Activated CD4-positive, alpha-beta memory T cell treated with anti-CD3 and anti-CD28 coated beads for 36 hours (primary cell): ENCODE measurements at places on chromosomes 6 and 20. TPM values are rescaled to one million over a fixed set of nuclear protein-coding genes. Genes with fewer than 3 reads are reported as not detected.

TRIM10 gene
- 0.36 TPM for total RNA-seq

SIM1 gene
- total RNA-seq = not detected

SLCO4A1 gene
- 29.6 TPM for total RNA-seq

FAM83C gene
- not detected for total RNA-seq

SAMD3 gene
- total RNA-seq = 3.7 TPM

- DNase-seq = peak; percentile 60
Observed at GRCh38 chr6:24927277-24927955, 8.3 kb downstream of the RIPOR2 start.

- DNase-seq = no peak
Observed at GRCh38 chr6:113380591-113380990, 476.6 kb upstream of the MARCKS start.

DNA sequence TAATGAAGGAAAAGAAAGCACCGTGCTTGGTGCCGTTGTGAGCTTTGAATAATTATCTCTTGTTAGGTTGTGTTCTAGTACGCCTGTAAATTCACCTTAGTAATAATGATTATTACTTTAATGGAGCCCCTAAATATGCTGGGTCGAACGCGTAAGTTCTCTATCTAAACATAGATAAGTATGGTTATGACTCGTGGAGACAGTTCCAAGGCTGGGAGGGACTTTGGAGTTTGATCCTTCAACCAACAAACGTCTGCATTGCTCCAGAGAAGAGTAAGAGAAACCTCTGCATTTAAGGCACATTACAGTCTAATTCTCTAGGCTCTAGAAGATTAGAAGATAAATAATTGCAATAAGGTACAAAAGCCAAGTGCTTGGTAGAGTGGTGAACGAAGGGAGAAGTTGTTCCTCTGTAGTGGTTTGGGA, 514 bp downstream of the ACOT13 start:
- no peak for DNase-seq

- no peak for DNase-seq
Observed at GRCh38 chr6:54998576-54998975, 152.0 kb downstream of the FAM83B start.

DNA sequence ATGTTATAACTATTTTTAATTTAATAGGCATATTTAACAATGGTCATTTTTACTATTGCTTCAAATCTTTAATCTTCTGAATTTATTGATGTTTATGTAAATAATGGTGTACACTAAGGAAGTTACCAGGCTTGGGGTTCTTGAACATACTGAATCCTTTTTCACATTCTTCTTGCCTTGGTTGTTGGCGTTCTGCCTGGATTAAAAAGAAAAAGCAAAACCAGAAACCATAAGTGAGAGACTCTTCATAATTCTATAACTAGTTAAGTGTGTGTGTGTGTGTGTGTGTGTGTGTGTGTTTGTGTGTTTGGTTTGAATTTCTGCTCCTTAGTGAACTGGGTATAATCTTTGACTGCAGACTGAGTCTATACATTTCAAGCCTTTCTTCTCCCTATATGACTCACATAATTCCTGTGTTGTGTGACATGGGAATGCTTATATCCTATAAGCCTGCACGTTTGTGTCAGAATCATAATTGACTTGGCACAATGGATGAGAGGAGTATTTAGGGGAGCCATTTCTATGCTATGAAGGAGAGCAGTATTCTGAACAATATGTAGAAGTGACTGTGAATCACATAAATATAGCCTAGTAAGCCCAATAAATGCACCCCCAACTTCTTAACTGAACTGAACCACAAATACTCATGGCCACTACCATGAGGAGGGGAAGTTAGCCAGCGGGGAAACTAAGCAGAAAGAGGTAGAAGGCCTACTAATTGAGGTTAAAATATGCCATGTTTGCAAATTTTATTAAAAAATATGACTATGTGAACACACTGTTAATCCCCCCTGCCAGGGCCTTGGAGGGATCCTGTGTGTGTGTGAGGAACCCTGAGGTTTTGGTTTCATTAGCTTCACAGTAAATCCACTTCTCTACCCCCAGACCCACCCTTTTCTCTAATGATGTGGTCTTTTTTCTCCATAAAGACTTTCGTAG, 425.5 kb downstream of the BCKDHB start:
- no peak for DNase-seq

- no peak for DNase-seq
Observed at GRCh38 chr6:106184629-106185028, 98.5 kb downstream of the PRDM1 start.

GRCh38 chr20:50373674-50374286, 136.4 kb upstream of the PTPN1 start:
- DNase-seq = no peak

DNA sequence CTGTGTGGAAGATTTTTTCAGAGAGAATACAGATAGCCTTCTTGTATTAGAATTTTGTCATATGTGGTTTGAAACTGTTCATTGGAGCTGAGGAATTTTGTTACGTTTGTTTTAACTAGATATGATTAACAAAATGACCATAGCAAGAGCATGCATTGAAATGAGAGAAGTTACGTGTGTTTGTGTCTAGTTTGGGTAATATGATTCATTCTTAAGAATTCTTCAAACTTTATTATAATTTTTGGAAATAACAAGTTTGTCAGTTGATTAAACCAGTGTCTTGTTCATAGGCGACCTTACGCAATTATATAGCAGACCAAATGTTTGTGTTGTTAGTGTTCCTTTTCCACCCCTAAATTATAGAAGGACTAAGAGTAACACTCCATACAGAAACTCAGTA, 5.5 kb downstream of the GMNN start:
- DNase-seq = no peak

- peak; percentile 84 for DNase-seq
Observed at GRCh38 chr20:1664911-1665310, 7.3 kb upstream of the SIRPG start.

DNA sequence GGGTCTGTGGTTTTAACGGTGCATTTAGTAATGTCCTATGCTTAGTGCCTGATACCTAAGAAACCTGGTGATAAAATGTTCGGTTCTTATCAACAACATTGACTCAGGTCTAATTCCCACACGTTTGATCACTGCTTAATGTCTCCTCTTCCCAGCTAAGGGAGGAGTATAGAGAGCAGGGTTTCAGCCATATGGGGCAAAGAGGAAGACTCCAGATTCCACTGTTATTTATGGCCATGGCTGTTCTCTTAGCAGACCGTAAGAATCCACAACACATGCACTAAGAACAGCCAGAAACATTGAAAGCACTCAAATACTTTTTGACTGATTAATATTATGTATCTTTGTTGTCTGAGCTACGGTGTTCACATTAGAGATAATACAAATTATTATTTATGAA, 112.1 kb downstream of the BCAS1 start:
- DNase-seq = no peak

- DNase-seq = no peak
Observed at GRCh38 chr20:3678856-3679720, 2.7 kb downstream of the ADAM33 start.

- no peak for DNase-seq
Observed at GRCh38 chr20:25044660-25045342, 13.1 kb downstream of the ACSS1 start.

- peak; percentile 47 for DNase-seq
Observed at GRCh38 chr20:24033151-24033550, 44.6 kb upstream of the GGTLC1 start.

DNA sequence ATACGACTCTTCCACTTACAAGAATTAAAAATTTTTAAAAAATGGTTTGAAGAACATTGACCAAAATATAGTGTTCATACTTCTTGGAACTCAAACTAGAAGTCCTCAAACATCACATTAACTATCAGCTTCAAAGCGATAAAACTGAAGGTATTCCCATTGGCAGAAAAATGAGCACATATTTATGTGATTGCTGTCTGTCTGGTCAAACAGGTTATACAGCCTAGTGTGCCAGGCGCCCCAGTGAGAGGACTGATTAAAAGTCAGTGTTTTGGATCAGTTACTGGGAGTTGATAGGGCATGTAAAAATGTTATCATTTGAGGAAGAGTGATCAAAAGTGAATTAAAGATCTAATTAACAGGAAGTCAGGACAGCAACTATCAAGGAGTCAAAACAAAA, 738.8 kb downstream of the HDGFL1 start:
- DNase-seq = no peak

GRCh38 chr6:145502416-145502815, 232.9 kb downstream of the EPM2A start:
- no peak for DNase-seq

- DNase-seq = no peak
Observed at GRCh38 chr20:18314786-18315406, 26.6 kb downstream of the ZNF133 start.

DNA sequence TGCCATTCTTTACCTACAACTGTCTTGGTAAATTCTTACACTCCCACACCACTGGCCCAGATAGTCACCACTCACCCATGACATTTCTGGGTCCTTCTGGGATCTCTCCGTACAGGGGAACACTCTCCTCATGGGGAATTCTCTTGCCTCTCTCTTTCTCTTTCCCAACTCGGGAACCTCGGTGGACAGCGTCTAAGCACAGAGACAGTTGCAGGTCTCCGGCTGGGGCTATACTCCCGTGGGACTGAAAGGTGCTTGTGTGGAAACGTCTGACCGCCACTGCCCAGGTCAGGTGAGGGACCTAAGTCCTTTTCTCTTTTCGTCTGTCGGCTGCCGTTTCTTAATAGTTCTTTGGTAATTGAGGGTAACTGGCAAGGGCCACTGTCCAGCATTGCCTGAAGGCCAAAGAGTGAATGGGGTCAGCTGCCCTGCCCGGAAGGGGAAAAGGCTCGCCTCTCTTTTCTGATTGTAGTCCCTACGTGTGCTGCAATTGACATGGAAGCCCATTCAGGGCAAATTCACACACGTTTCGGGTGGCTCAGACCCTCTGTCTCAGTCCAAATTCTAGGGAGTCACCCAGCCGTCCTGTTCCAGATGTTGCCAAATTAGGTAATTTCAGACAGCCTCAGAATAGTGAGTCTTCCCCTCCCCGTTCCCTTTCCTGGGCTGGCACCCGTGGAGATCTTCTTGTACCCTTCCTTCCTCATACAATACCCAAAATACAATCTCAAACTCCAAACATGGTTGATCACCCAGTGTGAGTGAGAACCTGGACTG, 31.2 kb upstream of the RIPK1 start:
- no peak for DNase-seq

DNA sequence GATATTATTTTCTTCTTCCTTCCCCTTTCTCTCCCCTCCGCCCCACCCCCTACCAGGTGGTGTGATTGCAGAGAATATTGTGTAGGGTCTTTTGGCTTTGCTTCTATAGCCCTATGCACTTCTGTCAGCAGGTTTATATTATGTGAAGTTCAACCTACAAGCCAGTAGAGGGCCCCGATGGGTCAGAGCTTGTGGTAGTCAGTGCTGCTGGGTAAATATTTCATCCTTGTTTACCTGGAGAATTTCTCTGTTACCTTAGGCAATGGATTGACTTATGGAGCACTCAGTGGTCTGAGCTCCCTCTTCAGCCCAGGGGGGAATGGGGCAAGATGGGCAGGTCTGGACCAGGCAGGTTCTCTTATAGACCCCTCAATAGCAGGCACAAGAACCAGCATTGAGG, 720.9 kb downstream of the GRIK2 start:
- no peak for DNase-seq

- DNase-seq = no peak
Observed at GRCh38 chr6:21109391-21110178, 484.0 kb upstream of the SOX4 start.

DNA sequence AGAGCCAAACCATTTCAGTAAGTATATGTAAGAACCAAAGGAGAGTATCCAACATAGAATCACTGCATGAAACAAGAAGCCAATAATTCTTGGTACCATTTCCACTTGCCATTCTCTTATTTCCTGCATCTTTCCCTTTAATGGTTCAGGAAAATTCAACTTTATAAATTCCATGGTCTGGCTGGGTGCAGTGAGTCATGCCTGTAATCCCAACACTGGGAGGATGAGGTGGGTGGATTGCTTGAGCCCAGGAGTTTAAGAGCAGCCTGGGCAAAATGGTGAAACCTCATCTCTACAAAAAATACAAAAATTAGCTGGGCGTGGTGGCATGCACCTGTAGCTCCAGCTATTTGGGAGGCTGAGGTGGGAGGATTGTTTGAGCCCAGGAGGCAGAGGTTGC, 21.2 kb downstream of the NHLRC1 start:
- no peak for DNase-seq

DNA sequence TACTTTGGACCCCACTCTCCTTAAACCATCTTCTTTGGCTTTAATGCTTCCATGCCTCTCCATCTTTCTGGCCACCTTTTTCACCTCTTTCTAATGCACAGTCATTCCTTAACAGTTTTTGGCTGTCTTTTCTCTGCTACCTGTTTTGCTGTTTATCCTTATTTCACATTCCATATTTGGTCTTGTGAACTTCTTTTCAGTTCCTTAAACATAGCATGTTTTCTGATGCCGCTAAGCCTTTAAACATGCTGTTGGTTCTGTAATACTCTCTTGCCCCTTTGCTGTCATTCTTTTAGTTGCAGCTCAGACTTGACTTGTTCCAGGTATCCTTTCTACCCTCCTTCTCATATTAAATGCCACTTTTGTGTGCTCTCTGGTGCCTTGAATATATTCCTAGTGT, 35.8 kb downstream of the TOP1 start:
- DNase-seq = no peak

DNA sequence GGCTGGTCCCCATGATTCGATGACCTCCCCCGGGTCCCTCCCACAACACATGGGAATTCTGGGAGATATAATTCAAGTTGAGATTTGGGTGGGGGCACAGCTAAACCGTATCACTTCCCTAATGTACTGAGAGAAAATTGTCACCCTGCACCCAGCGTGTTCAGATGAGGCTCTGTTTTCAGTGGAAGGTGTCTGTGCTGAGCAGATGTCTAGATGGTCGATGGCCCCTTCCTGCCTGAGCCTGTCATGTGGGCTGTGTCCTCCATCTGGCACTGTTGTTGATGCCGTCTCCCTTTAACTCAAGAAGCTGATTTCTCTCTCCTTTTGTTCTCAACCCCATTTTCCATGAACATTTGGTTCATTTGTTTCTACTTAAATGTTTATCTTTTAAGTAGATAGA, 37.0 kb downstream of the TMEM181 start:
- DNase-seq = no peak

DNA sequence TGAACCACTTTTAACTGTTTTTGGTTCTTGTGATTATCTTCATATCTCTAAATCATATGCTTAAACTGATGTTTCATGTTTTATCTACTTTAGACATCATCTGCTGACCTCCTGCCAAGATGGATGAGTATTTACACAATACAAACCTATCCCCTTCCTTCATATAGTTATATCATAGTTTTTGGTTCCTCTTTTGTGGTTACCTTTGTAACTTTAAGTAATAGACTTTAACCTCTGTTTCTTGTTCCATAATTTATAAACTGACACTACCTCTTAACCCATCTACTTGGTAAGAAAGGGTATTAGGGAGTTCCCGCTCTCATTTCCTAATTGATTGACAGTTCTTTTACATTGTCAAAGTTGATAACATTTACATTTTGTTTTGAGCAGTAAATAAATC, 11.9 kb downstream of the PCMT1 start:
- DNase-seq = no peak

- DNase-seq = no peak
Observed at GRCh38 chr6:137148306-137149034, 25.0 kb downstream of the IL22RA2 start.

- no peak for DNase-seq
Observed at GRCh38 chr20:2207770-2208097, 88.1 kb upstream of the TGM3 start.
